H7 (cell line): ENCODE measurements at places on chromosomes 16 and 17. TPM values are rescaled to one million over a fixed set of nuclear protein-coding genes. Genes with fewer than 3 reads are reported as not detected.

DNA sequence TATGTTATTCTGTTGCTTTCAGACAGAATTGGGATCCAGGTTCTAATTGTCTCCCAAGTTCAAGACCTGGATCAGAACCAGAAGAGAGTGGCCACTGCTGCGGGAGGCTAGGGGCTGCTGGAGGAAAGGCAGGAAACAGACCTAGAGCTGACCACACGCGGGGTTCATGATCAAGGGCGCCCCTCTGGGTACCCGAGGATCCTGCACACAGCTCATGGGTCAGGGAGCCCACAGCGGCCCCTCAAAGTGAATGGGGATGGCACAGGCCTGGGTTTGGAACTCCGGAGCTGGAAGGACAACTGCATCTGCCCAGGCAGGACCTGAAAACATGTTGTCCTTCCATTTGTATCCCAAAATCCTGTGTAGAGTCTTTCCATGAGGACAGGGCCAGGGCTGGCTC, 107.0 kb downstream of the RMI2 start:
- no peak for DNase-seq

DNA sequence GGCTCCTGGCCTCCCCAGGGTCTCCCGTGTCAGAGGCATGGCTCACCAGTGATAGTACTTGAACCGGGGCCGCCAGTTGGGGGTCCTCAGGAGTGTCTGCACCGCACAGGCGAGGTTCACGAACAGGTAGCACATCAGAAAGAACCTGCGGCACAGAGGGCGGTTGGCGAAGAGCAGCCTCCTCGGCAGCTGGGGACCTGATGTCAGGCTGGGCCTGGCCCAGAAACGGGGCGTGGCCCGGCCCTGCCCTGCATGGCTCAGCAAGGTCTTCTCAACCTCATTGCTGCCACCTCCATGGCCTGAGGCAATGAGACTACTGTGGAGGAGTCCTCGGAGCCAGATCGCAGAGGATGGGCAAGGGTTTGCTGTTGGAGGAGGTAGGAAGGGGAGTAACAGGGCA, 4.1 kb upstream of the LCAT start:
- no peak for DNase-seq

GRCh38 chr16:11329071-11329491, 16.2 kb upstream of the RMI2 start:
- peak; percentile 81 for DNase-seq

GRCh38 chr17:44830359-44831288, 537 bp upstream of the GJC1 start:
- peak; percentile 75 for DNase-seq

The SLC52A1 gene
- 0.10 TPM in 1 of 2 replicates, not detected in the other for total RNA-seq

The PRCD gene
- total RNA-seq: 0.70 and 0.83 TPM in 2 replicates
